ENCODE measurements at places on chromosomes 7 and 10.

GRCh38 chr7:112866424-112866823, 76.2 kb upstream of the TMEM168 start:
- no peak for DNase-seq

DNA sequence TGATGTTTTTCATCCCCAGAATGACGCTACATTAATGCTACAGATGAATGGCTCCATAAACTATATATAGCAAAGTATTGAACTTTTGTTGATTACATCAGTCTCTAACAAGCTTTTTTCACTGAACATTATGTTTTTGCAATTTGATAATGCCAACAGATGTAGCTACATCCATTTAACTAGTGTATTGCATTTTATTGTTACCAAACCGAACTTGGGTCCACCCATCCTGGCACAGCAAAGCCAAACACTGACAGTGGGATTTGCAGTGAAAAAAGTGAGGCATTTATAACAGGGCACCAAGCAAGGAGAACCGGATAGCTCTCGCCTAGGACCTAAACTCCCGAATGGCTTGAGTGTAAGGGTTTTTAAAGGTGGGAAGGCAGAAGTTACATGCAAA, 182.8 kb upstream of the TNS3 start:
- no peak for DNase-seq

DNA sequence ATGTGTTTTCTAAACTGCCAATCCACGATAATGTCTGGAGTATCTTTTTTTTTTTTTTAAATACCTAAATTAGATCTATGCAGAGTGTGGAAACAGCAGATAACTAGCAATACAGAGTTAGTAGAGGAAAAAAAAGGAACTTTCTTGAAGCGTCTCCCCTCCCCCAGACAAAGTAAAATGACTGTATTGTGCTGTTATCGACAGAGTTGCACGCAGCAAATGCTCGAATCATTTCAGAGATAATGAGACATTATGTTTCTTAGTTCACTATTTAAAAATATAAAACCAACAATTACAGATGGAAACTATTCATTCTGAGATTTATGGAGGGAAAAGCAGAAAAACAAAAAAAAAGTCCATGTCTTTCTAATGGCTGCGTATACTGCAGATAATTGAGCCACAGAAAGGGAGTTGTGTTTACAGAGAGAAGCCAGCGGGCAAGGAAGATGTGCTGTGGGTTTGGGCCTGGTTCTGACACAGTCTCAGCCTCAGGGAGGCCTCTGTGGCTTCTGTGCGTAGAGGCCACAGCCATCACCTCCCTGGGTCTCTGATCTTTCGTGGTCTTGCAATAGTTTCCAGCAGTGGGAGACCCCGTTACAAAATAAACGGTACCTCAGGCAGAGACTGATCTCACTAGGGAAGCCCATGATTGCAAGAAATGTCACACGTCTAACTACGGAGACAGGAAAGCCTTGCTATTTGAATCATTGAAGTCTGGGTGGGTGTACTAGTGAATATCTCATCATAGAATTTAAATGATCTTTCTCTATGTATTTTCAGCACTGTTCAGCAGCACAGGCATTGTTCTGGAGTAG, 19.1 kb upstream of the KLF6 start:
- DNase-seq, result no peak

- no peak for DNase-seq
Observed at GRCh38 chr10:33240931-33241330, 93.5 kb downstream of the NRP1 start.

DNA sequence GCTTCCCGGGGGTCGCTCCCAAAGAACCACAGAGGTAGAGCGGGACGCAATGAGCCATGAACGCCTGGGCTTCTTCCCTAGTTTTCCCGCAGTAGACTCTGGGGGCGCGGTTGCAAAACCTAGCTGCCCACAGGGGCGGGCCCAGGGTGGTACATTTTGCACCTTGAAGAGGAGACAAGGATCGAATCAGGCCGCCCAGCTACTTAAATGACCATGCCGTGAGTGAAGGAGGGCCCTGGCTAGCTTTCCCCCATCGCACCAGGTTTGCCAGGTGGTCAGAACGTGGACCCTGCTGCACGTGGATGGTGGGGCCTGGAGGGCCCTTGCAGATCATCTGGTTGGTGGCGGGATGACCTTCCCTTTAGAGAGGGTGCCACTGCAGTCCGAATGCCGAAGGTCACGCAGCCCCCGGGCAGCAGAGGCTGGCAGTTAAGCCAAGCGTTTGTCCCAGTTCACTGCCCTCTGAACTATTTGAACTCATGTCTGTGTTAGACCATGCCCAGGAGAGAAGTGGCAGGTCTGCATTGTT, 604 bp upstream of the SHTN1 start:
- DNase-seq, result peak; percentile 75

GRCh38 chr10:126036515-126036914, 140.2 kb downstream of the FANK1 start:
- DNase-seq, result no peak

DNA sequence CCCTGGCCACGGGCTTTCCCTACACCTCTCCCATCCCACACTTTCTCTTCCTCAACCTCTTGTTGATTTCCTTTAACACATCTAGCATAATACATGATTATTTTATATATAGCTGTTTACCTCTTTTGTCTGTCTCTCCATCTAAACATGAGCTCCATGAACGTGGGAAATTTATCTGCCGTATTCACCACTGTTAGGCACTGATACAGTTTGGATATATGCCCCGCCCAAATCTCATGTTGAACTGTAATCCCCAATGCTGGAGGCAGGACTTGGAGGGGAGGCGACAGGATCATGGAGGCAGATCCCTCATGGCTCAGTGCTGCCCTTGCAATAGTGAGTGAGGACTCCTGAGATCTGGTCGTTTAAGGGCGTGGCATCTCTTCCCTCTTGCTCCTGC, 5.7 kb downstream of the CYTH3 start:
- no peak for DNase-seq

Data from NCI-H2081 (cell line).